PC-9 (cell line): ENCODE measurements at places on chromosomes 3 and 15.
A peak's percentile ranks its signal among the peaks of the same experiment; 100 is the strongest.

GRCh38 chr3:23764407-23764806, 41.3 kb upstream of the UBE2E1 start:
- DNase-seq = no peak

DNA sequence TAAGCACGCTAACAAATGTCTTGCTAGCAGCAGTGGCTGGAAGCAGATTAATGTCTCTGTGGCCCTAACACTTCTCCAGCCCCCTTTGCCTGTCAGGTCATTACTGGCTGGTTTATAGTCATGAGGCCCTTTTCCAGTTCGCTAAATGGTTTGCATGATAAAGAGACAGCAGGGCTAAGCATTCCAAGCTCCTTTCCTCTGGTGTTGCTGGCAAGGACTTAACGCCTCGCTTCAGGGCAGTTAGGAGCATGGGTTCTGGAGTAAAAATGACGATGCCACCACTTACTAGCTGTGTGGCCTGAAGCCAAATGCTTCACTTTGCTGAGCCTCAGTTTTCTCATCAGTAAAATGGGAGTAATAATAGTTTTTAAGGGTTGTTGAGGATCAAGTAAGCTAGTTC, 185.9 kb downstream of the MEGF11 start:
- no peak for DNase-seq

DNA sequence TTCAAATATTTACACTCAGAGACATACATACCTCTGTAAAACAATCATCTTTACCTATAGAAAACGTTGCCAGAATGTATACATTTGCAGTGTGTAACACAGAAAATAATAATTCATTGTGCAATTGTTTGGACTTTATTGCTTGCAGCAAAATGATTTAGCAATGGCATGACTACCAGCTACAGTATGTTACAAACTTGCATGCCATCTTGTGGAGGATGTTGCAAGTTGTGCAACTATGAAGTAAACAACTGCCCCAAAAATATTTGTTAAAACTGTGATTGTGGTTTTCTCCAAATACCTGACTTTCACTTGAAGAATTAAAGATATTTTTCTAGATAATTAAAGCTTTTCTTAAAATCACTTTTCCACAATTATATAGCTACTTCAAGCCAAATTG, 27.1 kb upstream of the C3orf49 start:
- peak; percentile 63 for DNase-seq

GRCh38 chr3:8599146-8599545, 45.5 kb downstream of the SSUH2 start:
- DNase-seq = no peak

- DNase-seq = peak; percentile 93
Measured at GRCh38 chr3:56691165-56692000, 8.3 kb upstream of the TASOR start.

- DNase-seq = no peak
Measured at GRCh38 chr15:99443056-99443756, 122.6 kb upstream of the MEF2A start.

- DNase-seq = no peak
Measured at GRCh38 chr3:187105700-187106099, 33.6 kb downstream of the RPL39L start.

- no peak for DNase-seq
Measured at GRCh38 chr15:43144512-43144911, 11.1 kb downstream of the TMEM62 start.

DNA sequence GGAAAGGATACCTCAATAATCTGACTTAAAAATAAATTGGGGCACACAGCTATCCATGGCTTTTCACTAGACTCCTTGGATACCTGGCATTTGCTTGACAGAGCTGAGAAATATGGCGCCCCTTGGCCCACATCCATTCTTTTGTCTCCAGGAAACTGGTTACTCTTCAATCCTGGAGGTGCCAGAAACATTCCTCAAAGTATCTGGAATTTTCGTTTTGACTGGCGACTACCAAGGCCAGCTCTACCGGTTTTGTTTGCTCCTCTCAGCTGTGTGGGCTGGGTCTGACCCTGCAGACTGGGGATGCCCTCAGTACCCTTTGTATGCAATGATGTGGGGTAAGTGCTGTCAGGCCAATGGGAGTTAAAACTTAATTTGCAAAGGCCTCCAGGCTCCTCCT, 27.0 kb downstream of the KATNBL1 start:
- peak; percentile 67 for DNase-seq

DNA sequence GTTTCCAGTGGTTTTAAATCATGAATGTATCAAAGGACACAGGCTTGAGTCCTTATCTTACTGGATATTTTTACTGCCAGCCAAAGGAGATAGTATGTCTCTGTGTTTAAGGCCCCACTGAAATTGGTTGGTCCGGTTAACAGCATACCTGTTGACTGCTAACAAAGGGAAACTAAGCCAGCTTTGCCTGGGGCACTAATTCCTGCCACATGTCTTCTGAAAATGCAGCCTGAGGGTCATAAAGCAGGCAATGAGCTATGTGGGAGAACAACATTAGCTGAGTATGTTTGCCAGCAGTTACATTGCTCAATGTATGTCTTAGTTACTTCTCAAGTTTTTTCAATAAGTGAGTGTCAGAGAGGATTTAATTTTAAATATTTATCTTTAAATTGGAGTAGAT, 12.4 kb downstream of the PLS1 start:
- no peak for DNase-seq

DNA sequence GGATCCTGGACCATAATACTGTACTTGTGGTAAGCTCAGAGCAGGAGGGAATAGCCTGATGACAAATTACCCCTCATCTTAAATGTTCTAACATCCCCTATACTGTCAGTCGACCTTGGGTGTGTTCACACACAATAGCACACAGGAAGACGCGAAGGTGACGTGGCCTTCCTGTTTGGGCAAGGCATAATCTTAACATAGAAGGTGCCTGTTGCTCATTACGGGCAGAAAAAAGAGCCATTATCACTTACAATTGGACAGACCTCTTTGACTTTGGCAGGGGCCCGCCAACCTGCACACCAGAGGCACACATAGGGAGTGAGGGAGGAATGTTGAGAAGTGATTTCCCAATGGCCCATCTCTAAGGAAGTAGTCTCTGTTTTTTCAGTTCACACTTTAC, 144.2 kb downstream of the ANO10 start:
- DNase-seq = no peak

DNA sequence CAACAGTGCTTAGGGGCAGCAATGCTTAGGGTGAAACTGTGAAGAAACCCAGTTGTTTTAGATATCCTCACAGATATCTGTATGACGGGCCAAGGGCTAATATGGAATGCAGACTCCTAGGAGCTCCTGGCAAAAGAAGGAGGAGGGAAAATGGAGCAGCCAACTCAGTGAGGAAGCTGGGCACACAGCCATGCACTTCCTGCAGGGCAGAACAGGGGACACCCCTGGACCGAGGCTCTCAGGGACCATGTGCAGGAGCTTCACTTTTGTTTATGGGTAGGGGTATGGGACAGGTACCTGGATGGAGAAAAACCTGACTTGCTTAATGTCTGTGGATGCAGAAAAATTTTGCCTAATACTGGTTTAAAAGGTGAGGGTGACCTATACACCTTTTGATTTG, 20.2 kb downstream of the NIPA1 start:
- DNase-seq = no peak

DNA sequence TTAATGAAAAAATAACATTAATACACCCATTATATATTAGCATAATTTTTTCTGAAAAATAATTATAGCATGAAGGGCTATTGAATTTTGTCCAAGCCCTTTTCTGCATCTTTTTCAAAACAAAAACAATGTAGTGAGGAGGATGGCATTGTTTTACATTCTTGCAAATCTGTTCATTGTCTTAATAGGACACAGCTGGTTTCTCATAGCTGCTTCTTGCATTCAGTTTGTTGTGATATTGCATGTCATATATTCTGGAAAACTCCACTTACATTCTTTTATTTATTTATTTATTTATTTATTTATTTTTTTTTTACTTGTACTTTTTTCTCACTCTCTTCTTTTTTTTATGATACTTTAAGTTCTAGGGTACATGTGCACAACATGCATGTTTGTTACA, 107.4 kb downstream of the NR1D2 start:
- no peak for DNase-seq

- DNase-seq = no peak
Measured at GRCh38 chr3:141457624-141458236, 29.1 kb upstream of the RASA2 start.

DNA sequence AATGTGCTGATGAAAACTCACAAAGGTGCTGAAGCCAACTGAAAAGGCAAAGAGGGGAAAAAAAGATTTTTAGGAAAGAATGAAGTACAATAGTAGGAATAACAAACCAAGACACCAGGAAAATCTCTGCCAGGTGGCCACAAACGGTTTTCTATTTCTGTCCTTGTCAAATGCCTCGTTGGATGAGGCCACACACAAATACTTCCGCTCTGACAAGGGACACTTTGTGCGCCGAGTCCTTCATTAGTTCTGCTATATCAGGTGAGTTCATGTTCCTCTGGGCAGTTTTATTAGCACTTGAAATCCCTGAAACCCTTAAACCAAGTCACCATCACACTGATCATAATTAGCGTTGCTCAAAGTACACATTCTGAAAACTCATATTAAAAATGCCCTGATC, 373.1 kb downstream of the VPS13C start:
- DNase-seq = no peak

GRCh38 chr3:127093312-127093711, 99.6 kb upstream of the PRR23E start:
- DNase-seq = no peak

GRCh38 chr3:72553298-72553697, 294.9 kb downstream of the SHQ1 start:
- DNase-seq = no peak

DNA sequence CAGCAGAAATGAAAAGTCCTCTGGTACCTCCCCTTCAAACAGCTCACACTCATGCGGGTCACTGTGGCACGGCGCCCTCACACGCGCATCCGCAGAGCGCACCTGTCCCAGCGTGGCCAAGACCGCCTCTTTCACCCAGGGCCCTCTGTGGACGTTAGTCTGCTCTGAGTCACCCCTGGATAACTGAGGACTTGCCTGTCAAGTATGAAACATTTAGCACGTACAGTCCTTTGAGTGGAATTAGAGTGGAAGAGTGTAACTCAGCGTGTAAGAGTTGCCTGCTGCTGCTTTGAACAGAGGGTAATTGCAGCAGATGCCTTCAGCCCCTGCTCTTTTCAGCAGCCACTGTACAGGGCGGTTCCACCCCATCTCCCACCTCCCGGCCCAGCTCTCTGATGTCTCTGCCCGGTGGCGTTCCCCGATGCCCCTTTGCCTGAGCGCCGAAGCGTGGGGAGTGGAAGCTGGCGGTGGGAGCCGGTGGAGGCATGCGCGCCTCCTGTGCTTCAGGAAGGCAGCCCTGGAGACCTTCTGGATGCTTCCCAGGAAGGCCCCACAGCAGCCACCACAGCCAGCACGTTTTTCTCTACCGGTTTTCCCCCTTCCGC, 23.0 kb downstream of the CPN2 start:
- DNase-seq = peak; percentile 67

DNA sequence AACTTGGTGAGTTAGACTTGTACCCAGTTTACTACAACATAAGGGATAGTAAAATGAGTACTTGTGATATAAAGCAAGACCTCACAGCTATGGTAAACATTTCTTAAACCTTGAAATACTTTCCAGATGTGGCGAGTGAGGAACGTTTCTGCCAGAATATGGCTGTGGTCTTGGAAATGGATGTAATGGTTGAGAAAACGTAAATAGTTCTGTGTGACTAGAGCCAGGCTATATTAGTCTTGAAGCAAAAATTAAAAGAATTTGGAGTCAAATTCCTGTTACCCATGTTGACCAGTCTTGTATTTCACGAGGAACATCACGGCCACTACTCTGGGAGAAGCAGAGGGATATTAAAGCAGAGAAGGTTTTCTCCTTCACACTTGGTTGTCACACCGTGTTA, 15.3 kb downstream of the OR4F15 start:
- no peak for DNase-seq

- DNase-seq = peak; percentile 89
Measured at GRCh38 chr3:111859974-111860859, 1.2 kb downstream of the PHLDB2 start.

DNA sequence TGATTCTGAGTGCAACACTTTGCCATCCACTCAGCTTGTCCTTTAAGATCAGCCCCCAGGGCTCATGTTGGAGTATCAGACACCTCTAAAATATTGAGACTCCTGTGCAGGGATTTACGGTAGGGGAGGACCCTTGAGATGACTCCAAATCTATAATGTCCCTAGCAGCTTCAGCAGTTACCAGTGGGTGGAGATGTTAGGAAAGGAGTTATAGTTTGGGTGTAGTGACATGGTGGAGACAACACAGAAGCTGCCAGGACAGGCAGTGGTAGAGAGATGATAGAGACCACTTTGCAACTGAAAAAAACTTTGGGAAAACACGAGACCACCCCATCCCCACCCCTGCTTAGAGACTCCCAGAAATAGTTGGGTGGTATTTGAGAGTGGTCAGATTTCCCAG, 43.3 kb upstream of the GSK3B start:
- DNase-seq = no peak

GRCh38 chr15:96969732-96970710, 639.5 kb downstream of the NR2F2 start:
- DNase-seq = no peak

DNA sequence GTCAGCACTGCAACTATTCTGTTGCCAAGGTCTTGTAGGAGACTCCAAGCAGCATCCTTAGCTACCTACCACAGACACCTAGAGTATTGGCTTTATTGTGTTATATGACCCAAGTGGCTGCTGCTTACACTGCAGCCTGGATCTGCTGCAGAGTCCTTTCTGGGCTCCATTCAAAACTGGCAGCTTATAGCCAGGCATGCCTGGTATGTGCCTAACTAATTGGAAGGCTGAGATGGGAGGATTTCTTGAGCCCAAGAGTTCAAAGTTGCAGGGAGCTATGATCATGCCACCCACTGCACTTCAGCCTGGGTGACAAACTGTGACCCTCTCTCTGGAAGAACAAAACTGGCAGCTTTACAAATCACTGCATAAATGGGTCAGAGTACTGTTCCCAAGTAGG, 8.6 kb downstream of the NDUFB4 start:
- DNase-seq = no peak

GRCh38 chr3:12098400-12098799, 60.3 kb downstream of the TIMP4 start:
- no peak for DNase-seq

GRCh38 chr15:77019521-77020331, 24.8 kb downstream of the PSTPIP1 start:
- DNase-seq = no peak

- DNase-seq = no peak
Measured at GRCh38 chr15:44676676-44677075, 13.2 kb upstream of the SPG11 start.

DNA sequence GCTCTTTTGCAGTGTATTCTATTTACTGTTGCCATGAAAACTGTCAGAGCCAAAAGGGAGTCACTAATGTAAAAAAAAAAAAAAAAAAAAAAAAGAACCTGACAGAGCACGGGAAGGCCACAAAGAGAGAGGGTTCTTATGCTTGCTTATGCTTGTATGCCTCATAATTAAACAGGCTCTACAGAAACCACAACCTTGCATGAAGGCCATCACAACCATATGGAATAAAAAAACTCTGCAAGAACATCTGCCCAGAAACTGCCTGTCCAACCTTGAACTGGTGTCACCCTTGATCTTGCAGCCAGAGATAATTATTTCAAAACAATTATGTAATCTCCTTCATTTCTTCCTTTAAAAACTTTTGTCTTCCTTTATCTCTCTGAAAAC, 50.1 kb downstream of the CFAP20DC start:
- no peak for DNase-seq
